ENCODE measurements at places on chromosomes 4 and X.

- no peak for DNase-seq
These were observed 124.7 kb upstream of the CPEB2 start for GRCh38 chr4:14877246-14878225.

DNA sequence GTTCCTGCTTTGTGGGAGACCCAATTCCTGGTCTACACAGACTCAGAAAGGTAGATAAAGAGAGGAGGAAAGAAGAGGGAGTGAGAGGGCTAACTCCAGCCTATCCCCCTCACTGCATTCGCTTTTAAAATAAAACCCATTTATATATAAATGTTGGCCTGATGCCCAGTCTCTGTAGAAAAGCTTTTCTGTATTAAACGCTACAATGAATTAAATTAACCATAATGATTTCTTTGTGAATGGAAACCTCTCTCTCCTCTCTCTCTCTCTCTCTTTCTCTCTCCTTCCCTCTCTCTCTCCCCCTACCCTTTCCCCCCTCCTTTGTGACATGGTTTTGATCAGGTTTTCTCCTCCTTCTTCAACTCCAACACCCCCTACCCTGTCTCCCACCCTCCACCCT lies 34.8 kb downstream of the PJA1 start:
- DNase-seq = peak; percentile 42

- no peak for DNase-seq
These were observed 5.0 kb downstream of the TRIM75 start for GRCh38 chr4:165058666-165059065.

DNA sequence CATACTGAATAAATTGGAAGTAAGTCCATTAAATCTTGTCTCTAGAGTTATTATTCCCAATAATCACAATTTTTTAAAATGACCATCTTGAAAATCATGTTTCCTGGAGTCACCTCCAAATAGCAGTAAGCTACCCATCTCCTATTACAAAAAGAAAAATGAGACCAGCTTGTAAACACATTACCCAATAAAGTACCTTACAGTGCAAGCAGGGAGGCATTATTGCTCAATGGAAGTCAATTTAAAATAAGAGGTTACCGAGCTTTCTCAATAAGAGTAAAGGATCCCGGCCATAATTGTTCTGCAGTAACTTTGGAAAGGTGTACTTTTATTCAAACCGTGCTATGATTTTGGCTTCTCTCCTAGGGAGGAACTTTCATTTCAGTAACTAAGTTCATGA lies 78.0 kb downstream of the DMD start:
- no peak for DNase-seq

DNA sequence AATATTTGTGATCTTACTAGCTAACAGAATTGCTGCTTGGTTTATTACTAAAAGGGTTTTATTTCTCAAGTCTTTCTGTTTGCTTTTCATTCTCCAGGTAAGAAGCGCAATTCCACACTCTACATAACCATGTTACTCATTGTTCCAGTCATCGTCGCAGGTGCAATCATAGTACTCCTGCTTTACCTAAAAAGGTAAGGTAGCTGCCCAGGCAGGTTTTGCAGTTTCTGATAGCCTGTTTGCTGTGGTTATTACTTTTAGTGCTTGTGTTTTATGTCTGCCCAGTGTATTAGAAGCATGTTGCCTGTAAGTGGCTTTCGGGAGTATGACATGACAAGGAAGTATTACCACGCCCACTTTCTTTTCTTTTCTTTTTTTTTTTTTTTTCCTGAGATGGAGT lies 46.4 kb downstream of the IL13RA1 start:
- no peak for DNase-seq

GRCh38 chr4:4368809-4369580 lies 17.9 kb upstream of the NSG1 start:
- DNase-seq = peak; percentile 63

GRCh38 chr4:168685136-168685809 lies 188.4 kb downstream of the PALLD start:
- no peak for DNase-seq

DNA sequence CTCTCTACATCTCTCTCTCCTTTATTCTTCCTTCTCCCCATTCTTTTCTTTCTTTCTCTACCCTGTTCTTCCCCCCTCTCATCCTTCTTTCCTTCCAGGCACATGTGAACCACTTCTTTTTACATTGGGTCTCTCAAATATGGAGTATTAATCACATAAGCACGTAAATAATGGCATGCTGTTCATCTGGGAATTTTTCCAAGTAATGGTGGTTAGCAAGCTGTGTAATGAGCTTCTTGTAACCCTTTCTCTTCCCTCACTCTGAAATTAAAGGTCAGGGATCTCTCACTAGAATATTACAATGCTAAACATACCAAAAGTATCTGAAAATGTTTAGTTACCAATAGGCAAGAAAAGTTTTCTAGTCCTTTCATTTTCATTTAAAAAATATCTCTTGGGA lies 239.9 kb upstream of the TEX13A start:
- DNase-seq = no peak

- DNase-seq = no peak
These were observed 49.8 kb downstream of the WDR19 start for GRCh38 chr4:39232100-39232499.

GRCh38 chr4:158578476-158578875 lies 56.8 kb downstream of the RXFP1 start:
- peak; percentile 59 for DNase-seq

- DNase-seq = no peak
These were observed 53.8 kb downstream of the ZNF827 start for GRCh38 chr4:145884775-145885174.

GRCh38 chrX:47581731-47582647 lies at the start of gene TIMP1:
TSS of gene TIMP1 (plus strand) at chrX:47582436. CDS start at chrX:47583416, 980 bp downstream.
- peak; percentile 95 for DNase-seq

- DNase-seq = peak; percentile 86
These were observed 426 bp upstream of the C4orf51 start for GRCh38 chr4:145679520-145679919.

DNA sequence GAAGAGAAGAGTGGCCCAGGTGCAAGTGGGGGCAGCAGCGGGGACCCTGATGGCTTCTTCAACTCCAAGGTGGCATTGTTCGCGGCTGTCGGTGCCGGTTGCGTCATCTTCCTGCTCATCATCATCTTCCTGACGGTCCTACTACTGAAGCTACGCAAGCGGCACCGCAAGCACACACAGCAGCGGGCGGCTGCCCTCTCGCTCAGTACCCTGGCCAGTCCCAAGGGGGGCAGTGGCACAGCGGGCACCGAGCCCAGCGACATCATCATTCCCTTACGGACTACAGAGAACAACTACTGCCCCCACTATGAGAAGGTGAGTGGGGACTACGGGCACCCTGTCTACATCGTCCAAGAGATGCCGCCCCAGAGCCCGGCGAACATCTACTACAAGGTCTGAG lies 11.4 kb downstream of the EFNB1 start:
- peak; percentile 57 for DNase-seq

- peak; percentile 34 for DNase-seq
These were observed 459.7 kb downstream of the IL15 start for GRCh38 chr4:142095886-142096605.

DNA sequence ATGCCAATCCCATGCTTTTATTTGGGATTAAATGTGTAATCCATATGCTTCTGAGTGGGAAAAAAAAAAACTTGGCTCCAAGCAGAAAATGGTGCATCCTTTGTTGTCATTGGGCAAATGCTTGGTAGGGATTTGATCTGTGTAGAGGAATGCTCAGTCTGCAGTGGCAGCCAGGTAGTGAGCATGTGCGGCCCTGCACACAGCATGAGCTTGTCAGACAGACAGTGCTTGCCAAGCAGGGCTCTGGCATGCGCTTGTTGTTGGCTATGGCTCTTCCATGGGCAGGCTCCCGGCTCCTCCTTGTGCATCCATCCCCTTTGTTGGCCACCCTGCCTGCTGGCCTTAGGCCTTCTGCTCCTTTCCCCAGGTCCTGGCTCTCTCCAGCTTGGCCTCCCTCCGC lies 130.3 kb downstream of the GPR143 start:
- no peak for DNase-seq
